Left ventricle myocardium inferior (tissue), 1 donor: ENCODE measurements at places on chromosomes 5 and 9. TPM values are rescaled to one million over a fixed set of nuclear protein-coding genes. Genes with fewer than 3 reads are reported as not detected.

DNA sequence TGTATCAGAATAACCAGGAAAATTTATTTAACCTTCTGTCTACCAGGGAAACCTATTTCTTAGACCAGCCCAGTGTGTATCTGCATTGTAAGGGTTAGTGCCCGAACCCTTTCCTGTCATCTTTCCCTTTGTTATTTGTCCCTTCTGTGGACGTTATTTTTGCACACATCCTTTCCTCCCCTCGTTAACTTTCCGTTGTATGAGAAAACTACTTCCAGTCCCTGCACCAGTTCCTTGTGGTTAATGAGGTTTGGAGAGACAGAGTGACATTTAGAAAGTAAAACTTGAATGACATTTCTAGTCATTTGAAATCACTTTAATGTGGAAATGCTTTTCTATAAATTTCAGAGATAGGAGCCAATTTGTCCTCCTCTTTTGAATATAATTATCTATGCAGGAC lies 4.3 kb upstream of the IFNB1 start:
- DNase-seq, result no peak

- DNase-seq, result no peak
These were observed 1.8 kb downstream of the HNRNPH1 start for GRCh38 chr5:179621551-179622214.

DNA sequence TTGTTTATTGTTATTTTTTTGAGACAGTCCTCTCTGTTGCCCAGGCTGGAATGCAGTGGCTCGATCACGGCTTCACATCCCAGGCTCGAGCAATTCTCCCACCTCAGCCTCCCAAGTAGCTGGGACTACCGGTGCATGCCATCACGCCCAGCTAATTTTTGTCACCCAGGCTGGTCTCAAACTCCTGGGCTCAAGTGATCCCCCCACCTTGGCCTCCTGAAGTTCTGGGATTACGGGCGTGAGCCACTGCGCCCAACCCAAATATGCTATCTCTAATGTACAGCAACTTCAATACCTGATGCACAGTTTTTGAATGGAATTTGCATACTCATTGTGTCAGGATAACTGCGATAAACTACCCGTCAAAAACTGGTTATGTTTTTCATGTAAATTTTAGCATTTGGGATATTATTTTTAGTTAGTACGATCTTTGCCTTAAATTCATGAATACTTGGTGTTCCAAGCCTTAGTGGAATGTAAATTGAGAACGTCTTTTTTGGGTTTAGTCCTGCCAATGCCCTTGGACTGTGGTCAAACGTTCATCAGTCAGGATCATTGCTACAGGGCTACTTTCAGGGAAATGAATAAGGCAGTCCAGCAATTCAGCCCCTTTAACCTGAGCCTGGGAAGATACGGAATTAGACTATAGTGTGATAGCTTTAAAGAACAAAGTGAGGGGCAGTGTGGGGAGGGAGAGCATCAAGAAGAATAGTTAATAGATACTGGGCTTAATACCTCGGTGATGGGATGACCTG lies 4.4 kb downstream of the UGCG start:
- DNase-seq, result no peak

DNA sequence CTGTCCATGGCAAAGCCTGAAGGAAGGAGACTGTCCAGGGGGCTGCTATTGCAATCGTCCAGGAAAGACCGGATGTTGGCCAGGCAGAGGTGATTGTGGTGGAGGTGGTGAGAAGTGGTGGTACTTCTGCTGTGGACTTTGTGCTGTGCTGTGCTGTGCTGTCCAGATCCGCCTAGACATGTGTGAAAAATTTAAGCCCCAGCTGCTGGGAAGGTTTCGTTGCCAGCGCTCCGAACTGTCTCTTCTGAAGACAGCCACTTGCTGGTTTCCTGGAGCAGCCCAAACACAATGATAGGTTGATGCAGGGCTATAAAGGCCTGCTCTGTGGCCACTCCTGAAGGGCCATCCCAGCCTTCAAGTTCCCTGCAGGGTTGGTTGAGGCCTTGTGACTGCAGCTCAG lies 223.0 kb upstream of the MPDZ start:
- DNase-seq, result peak; percentile 47

DNA sequence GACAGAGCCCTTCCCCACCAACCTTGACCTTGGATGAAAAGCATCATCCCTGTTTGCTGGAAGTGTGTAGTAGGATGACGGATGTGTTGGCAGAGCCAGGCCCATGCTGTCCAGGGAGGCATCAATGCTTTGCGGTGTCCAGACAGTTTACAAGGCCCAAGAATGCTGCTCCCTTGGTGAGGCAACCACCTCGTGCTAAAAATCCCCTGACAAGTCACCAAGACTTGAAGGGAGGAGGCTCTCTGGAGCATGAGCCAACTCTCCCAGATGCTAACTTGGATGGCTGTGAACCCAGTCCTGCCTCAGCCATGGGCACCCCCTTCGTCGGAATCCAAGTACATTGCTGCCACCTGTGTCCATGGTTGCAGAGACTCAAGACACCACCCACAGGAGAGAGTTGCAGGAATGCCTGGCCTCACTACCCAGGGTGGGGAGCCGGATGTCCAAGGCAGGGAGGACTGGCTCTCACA lies 9.5 kb upstream of the NKD2 start:
- no peak for DNase-seq

DNA sequence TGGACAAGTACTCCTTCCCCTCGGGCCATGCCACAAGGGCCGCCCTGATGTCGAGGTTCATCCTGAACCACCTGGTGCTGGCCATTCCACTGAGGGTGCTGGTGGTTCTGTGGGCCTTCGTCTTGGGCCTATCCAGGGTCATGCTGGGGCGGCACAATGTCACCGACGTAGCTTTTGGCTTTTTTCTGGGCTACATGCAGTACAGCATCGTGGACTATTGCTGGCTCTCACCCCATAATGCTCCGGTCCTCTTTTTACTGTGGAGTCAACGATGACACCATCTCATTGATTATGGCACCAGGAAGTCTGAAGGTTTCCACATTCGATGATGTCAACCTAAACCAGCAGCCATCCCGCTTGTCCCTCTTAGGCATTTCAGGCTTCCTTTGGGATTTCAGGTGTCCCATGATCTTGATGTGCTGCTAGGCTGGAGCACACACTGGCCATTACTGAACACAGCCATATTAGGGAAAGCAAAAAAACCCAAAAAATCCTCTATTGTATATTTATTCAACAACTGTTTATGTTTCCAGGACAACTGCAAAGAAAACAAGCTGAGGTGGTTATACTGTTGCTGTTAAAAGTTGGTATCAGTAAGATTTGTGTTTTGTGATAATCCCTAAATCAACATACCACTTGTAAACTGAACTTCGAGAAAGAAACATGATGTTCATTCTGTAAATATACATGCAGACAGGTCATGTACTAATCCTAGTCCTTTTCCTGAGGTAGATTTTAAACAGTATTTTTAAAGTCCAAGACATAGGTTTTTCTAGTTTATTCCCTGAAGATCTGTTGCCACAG lies 1.1 kb downstream of the PLPP6 start:
- DNase-seq, result no peak

- DNase-seq, result no peak
These were observed 22.9 kb downstream of the DNAH5 start for GRCh38 chr5:13921578-13921977.

GRCh38 chr5:169333518-169333917 lies 32.6 kb upstream of the SLIT3 start:
- no peak for DNase-seq

DNA sequence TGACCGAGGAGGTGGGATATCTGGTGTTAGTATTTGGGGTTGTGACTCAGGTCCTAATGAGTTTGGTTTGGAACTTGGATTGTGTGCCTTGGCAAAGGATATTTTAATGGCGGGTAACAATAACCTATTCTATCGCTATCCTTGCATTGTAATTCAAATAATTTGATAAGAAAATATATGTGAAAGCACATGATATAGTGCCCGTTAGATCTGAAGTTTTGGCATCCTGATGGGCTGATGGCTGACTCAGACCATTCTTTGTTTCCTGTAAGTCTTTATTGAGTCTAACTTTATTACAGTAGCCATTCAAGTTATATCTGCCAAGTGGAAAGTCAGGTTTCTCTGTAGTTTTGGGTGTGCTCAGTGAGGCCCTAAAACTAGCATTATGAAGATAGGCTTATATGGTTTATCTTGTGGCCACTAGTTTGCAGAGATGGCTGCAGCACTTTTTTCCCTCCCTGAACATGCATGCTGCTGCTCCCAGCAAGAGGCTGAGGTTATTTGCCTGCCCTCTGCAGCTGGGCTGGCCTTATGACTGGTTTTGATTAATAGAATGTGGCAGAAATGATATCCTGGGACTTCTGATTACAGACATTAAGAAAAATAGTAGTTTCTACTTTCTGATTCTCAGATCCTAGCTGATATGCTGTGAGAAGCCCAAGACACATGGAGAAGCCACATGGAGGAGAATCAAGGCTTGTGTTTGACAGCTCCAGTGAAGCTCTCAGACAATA lies 46.6 kb downstream of the CFAP95 start:
- DNase-seq, result no peak

DNA sequence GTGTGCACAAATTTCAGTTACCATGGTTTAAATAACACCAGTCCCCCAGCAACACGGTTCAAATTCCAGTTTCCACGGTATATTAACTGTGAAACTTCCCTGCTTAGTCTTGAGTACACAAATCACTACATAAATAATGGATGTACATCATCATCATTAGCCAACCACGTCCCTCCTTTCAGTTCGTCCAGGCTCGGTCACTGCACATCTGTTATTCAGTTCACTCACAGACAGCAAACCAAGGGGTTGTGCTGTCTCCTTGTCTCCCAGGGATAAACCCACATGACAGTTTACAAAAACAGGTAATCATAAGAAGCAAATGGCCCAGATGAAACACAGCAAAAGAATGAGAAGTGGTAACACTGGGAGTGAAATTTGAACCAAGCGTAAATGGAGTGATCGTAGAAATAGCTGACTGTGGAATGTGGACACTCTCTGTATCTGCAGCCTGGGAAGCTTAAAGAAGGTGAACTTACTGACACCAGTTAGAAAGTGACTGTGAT lies 61.0 kb upstream of the RAD23B start:
- DNase-seq, result no peak

- DNase-seq, result no peak
These were observed 246.6 kb upstream of the CCNG1 start for GRCh38 chr5:163190784-163191183.

DNA sequence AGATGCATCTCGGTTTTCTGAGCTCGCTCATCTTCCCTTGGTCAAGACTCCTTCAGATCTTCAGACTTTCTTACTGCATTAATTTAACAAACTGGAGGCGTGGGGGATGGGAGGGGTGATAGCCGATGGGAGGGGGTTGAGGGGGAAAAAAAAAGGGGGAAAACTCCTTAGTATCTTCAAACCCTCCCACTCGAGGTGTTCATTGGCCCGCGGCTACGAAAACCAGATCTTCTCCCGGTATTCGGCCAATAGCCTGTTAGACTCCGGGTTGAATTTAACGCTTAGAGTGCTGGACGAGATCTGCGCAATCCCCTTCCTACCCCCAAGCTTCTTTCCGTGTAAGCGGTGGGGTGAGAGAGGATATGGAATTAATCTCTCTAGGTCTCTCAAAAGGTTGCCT lies 689 bp upstream of the GLRA1 start:
- DNase-seq, result no peak

ANAPC2 gene
- total RNA-seq, result 34.7 TPM

DRD1 gene
- total RNA-seq, result not detected

NSD1 gene
- 40.8 TPM for total RNA-seq

PROB1 gene
- total RNA-seq, result 46.3 TPM

QRFP gene
- total RNA-seq, result not detected

ZNF883 gene
- 6.2 TPM for total RNA-seq
